ENCODE measurements at places on chromosomes 2 and 18.
A peak's percentile ranks its signal among the peaks of the same experiment; 100 is the strongest.

DNA sequence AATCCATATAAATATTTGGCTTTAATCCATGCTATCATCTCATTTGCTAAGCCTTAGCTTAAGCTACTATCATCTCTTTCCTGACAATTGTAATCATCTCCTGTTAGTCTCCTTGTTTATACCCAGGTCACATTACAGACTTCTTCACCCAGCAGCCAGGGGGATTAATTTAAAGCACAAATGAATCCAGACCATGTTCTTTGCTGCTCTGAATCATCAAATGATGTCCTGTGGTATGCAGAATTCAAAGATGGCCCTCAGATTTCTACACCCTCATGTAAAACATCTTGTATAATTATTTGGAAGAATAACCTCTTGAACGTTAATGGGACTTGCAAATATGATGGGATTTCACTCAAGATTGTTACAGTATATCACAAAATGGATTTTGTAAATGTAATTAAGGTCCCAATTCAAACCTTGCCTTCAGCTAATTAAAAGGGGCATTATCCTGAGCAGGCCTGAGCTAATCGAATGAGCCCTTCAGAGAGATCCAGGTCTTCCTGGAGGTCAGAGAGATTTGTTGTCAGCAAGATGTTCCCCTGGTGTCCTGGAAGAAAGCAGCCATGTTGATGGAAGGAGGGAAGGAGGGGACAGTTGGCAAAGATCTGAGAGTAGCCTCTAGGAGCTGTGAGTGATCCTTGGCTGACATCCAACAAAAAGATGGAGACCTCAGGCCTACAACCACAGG, 241.1 kb upstream of the MMADHC start:
- no peak for DNase-seq

- no peak for DNase-seq
These were observed 45.6 kb upstream of the ARHGAP15 start for GRCh38 chr2:143083636-143084035.

GRCh38 chr2:231583982-231584381, 8.7 kb upstream of the TEX44 start:
- DNase-seq: no peak

GRCh38 chr18:5895299-5895875, at the start of gene TMEM200C:
Gene TMEM200C, minus strand, starts transcription at chr18:5895522. Its CDS starts 3,459 bp downstream, at chr18:5892063.
- DNase-seq: no peak

DNA sequence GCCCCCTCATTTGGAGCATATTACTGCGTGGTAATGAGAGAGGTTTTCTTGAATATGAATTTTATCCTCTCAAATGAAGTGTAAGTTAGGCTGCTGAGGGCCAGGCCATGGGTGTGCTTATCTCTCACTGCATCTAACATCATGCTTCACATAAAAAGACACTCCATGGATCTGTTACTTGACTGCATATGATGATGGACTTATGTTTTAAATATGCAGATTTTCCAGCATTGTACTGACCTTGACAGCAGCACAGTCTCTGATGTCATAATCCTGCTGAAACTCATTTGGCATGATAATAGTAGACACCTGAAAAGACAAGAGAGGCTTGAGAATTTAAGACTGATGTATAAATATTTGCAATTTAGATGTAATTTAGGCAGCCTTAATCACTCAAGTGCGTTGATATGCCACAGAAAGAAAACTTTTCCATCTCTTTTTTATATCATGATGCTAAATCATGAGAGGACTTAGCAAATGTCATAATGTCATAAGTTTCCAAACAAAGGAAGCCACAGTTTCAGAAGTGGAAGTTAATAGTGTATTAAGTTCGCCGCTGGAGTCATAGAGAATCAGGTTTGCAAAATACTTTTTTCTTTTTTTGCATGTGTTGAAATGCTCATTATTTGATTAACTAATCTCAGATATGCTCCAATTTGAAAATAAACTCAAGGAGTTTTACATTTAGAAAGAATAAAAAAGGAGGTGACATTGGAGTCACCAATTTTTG, 62.7 kb upstream of the CD302 start:
- no peak for DNase-seq

- no peak for DNase-seq
These were observed 35.6 kb downstream of the GPD2 start for GRCh38 chr2:156471762-156472161.

DNA sequence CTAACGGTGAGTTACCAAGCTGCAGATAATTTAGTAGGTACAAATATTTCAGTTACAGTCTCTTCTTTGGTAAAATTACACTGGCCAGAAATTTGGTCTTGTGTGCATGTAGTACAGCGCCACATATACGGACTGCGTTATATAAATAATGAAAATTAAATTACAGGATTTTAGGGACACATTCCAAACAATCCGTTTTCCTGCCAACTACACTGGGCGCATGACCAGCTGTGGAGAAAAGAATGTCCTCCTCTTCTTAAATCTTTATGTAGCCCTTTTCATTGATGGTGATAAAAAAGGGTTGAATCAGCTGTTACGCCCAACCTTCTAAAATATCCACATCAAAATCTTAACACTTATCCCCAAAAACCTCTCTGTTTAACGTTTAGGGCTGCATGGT, 37.5 kb downstream of the TCF4 start:
- no peak for DNase-seq

DNA sequence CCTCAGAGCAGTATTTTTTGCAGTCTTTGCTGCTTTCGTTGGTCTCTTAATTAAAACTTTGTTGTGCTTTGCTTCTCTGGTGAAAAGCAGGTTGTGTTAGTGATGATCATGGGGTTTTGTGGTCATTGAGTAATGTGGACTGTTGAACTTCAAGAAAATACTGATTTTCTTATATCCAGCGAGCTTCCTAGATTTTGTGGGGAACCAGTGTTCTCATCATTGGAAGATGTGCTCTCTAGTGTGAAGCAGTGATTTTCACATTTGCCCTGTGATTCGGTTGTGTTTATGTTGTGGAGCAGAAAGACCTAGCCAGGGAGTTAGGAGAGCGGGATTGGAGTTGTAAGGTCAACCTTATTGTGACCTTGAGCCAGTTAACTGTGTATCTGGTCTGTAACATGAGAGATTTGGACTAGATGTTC, 12.4 kb downstream of the ASAP2 start:
- DNase-seq: no peak

- DNase-seq: no peak
These were observed 600.8 kb upstream of the CDH2 start for GRCh38 chr18:28777756-28778155.

DNA sequence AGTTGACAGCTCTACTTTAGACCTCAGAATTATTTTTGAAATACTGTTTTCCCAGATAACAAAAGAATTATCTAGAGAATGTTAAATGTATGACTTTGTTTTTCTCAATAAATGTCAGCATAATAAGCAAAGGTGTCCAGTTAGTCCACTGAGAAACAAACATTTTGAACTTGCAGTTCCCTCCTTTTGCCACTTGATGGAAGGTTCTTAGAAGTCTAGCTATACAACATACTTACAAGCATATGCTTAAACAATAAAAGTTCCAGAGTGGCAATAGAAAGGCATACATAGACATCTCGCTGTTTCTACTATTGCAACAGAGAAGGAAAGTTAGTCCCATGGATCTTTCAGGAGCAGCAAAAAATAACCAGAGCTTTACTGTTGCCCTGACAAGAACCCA, 11.8 kb downstream of the NDUFA10 start:
- DNase-seq: no peak

DNA sequence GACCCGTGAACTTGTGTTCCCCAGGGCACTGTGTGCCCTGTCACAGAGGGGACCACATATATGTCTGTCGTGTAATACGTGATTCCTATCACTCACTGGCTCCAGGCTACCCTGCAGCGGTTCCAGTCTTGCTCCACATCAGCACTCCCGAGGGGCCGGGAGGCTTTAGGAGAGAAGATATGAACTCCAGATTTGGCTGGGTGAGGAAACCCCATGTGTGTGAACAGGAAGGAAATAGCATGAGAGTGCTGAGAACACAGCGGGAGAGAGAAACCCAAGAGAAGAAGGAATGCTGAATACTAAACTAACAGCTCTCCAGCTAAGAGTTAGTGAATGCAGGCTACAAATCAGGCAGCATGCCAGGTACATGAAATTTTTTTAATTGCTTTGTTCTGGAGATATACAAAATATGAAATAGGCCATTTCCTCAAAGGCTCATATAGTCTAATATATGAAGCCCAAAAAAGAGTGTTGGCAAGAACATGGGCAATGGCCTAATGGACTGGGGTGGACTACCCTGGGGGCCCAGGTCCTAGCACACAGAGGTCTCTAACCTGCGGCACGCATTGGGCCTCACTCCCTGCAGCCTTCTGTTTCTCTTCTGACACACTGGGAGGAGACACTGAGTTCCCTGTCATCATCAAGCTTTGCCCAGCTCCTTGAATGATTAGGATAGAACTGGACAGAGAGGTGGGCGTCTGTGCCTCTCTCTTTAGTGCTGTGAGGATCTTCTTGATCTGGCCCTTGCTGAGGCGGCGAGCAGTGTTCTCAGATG, 372.8 kb upstream of the RAB6C start:
- no peak for DNase-seq

- no peak for DNase-seq
These were observed 250.1 kb upstream of the CTAGE1 start for GRCh38 chr18:22667616-22668422.

GRCh38 chr2:218999881-219000568, 6.8 kb upstream of the CRYBA2 start:
- no peak for DNase-seq

DNA sequence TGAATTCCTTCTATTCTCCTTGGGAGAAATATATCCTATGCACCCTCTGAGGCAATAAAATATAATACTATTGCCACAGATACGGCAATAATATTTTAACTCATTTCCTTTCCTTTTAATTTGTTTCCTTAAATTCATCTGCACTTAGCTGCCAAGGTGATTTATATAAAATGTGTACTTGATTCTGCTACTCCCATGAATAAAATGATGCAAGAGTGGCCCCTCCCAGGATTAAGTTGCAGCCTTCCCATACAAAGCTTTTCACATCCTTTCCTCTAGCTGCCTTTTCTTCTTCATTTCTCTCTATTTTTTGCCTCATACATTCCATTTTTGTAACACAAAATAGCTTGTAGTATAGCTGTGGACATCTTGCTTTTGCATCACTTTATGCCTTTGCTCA, 464.1 kb upstream of the ZEB2 start:
- no peak for DNase-seq

- DNase-seq: peak; percentile 18
These were observed 162.3 kb upstream of the CCDC68 start for GRCh38 chr18:55121397-55122170.

DNA sequence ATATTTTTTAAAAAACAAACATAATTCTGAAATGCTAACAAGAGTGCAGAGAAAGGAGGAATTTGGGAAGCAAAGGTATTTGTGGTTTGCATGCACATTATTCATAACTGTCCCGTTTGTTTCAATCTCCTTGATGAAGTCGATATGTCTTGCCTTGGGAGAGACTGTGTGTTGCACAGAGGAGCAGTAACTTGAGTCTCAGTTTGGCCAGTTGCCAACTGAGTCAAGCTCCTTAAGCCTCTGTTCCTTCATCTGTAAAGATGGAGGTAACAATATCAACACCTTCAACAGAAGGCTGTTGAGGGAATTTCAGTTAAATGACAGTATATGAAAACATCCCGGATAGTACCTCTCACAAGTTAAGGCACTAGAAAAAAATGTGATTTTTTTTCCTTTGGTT, 226.2 kb downstream of the ASXL3 start:
- DNase-seq: no peak

DNA sequence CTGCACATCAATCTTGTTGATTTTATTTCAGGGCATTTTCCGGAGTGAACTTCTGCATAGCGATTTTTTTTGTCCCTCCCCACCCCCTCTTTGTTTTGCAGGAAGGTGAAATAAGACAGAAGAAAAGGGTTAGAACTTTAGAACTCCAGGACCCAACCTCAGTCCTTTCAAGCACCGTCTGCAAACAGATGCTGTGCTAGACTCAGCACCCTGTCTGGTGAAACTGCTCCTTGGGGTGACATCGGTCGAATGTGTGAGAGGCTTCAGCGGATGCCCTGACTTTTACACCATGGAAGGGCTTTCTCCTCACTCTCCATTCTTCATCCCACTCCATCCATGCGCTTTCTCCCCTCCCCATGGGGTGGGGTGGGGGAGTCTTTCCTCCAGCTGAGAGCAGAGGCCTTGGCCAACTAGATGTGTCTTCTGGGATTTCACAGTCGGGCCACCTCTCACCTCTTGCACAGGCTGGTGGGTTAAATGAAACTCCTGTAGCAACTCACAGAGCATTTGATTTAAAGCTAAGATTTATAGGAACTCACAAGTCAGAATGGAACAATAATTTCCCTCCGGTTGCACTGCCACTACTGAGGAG, 43.3 kb upstream of the EDAR start:
- peak; percentile 15 for DNase-seq

- no peak for DNase-seq
These were observed 252.5 kb downstream of the SMAD2 start for GRCh38 chr18:47677952-47678351.

DNA sequence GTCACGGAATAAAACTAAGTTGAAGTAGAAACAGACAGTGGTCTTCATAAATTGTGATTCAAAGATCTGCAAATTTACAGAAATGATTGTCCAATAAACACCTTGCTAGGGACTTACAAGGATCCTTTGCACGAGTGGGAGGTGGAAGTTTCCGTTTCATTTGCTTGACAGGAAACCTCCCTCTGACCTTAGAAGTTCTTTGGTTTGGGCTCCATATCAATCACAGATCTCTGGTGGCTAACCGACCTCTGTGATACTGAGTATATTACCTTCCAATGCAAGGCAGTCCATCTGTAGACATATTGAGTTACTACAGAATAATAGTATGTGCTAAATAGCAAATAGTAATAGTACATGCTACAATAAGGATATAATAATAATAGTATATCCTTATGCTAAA, 33.7 kb upstream of the RNF152 start:
- no peak for DNase-seq

- no peak for DNase-seq
These were observed 176.9 kb upstream of the PGAP1 start for GRCh38 chr2:197103363-197103762.

- no peak for DNase-seq
These were observed 186.6 kb downstream of the MTX2 start for GRCh38 chr2:176455816-176456291.

DNA sequence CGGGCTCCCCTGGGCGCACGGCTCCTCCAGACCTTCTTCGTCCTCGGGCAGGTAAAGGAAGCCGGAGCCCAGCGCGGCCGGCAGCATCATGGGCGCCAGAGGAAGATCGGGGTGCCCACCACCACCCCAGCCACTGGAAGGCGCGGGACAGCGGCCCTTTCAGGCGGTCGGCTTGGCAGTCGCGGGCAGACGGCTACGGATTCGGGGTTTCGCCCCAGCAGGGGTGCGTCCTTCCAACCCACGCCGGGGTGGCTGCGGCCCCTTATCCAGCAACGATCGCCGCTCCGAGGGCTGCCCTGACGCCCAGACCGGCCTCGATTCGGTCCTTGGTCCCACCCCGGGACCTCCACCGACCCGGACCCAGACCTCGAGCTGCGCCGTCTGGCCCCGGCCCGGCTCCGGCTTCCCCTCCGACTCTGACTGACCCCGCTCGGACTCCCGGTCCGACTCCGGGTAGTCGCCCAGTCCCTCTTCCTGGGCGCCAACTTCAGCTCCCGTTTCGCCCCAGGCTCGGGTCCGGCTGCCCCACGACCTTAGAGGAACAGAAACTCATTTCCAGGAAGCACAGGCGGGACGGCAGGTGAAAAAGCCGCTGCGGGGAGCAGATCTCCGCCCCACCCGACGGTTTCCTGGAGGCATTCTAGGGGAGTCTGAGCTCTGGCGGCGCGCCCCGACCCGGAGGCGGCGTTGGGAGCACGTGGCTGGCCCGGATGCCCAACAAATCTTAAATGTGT, 30.2 kb upstream of the SSB start:
- peak; percentile 58 for DNase-seq

Measured in B cell (primary cell).